ENCODE measurements at places on chromosomes 16 and 17. TPM values are rescaled to one million over a fixed set of nuclear protein-coding genes. Genes with fewer than 3 reads are reported as not detected.

- H3K4me3 ChIP-seq: peak overlapping the region; percentile 40
- peaks cover 14% of the 10 kb centered on the region for H3K4me1 ChIP-seq
- peak overlapping the region; percentile 90 for H3K27ac ChIP-seq
- peak; percentile 46 for DNase-seq
- no peaks in the 10 kb centered on the region for H3K36me3 ChIP-seq
Measured at GRCh38 chr17:17783116-17783824, 53.5 kb downstream of the SREBF1 start.

DNA sequence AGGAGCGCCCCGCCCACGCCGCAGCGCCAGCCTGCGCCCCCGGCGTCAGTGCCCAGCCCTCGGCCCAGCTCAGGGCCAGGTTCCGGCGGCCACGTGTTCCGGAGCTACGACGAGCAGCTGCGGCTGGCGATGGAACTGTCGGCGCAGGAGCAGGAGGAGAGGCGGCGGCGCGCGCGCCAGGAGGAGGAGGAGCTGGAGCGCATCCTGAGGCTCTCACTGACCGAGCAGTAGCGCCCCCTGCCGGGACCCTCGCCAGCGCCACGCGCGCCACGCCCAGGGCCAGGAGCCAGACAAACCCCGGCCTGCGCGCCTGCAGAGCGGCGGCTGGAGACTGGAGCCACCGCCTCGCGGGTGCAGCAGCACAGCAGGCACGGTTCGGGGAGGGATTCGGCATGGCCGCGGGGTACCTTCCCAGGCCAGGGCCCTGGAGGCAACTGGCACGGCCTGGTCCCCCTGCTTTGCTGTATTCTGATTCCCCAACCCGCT lies 9.3 kb downstream of the CORO6 start:
- peaks cover 39% of the 10 kb centered on the region for H3K27me3 ChIP-seq
- no peaks in the 10 kb centered on the region for H3K4me1 ChIP-seq
- H3K36me3 ChIP-seq: no peaks in the 10 kb centered on the region
- DNase-seq: peak; percentile 94
- no peak overlapping the region for H3K4me3 ChIP-seq
- H3K27ac ChIP-seq: no peak overlapping the region

GRCh38 chr16:17324451-17324850 lies 146.3 kb downstream of the XYLT1 start:
- no peak overlapping the region for H3K27ac ChIP-seq
- H3K36me3 ChIP-seq: no peaks in the 10 kb centered on the region
- H3K4me3 ChIP-seq: no peak overlapping the region
- H3K4me1 ChIP-seq: peaks cover 2% of the 10 kb centered on the region

DNA sequence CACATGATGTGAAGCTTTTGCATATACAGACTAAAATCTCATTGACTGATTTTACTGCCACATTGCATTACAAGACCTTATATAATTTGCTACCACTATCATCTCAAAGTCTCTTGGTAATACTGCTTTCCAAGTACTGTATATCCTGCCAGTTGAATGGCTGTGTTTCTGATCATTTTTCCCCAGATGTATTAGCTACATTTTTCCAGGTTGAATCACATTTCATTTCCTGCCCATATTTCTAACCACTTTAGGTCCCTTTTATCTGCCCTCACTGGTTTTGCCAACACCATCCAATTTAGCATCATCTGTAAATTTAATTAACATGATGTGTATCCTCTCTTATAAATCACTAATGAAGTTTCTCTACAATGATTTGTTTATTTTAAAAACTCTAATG lies 365.7 kb upstream of the PMFBP1 start:
- H3K4me3 ChIP-seq: no peak overlapping the region
- H3K27ac ChIP-seq: no peak overlapping the region
- peak; percentile 11 for DNase-seq
- H3K36me3 ChIP-seq: no peaks in the 10 kb centered on the region
- no peaks in the 10 kb centered on the region for H3K27me3 ChIP-seq

DNA sequence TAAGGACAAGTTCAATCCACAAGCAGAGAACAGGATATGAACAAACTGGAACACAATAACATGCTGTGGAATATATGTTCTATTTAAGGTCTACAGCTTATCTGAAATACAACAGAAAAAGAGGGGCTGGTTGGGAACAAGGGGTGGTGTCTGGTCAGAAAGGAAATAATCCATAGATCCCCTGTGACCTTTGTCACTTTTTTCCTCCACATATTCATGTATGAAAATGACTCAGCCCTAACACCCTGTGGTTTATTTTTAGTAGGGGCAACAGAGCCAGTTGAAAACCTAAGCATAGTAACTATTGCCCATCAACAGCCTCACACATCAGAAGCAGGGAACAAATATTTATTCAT lies 12.3 kb upstream of the SPAG9 start:
- no peaks in the 10 kb centered on the region for H3K36me3 ChIP-seq
- DNase-seq: no peak
- H3K4me3 ChIP-seq: no peak overlapping the region
- H3K27ac ChIP-seq: peak overlapping the region; percentile 91
- H3K27me3 ChIP-seq: no peaks in the 10 kb centered on the region

- peak; percentile 84 for DNase-seq
- peaks cover 19% of the 10 kb centered on the region for H3K4me1 ChIP-seq
- H3K27me3 ChIP-seq: no peaks in the 10 kb centered on the region
- H3K27ac ChIP-seq: peak overlapping the region; percentile 93
- H3K36me3 ChIP-seq: no peaks in the 10 kb centered on the region
Measured at GRCh38 chr17:82297714-82298537, 19.5 kb downstream of the CD7 start.

- H3K4me1 ChIP-seq: no peaks in the 10 kb centered on the region
- H3K36me3 ChIP-seq: peaks cover 40% of the 10 kb centered on the region
- no peak overlapping the region for H3K27ac ChIP-seq
- DNase-seq: no peak
- H3K4me3 ChIP-seq: no peak overlapping the region
Measured at GRCh38 chr16:74460542-74460941, 39.3 kb upstream of the CLEC18B start.

DNA sequence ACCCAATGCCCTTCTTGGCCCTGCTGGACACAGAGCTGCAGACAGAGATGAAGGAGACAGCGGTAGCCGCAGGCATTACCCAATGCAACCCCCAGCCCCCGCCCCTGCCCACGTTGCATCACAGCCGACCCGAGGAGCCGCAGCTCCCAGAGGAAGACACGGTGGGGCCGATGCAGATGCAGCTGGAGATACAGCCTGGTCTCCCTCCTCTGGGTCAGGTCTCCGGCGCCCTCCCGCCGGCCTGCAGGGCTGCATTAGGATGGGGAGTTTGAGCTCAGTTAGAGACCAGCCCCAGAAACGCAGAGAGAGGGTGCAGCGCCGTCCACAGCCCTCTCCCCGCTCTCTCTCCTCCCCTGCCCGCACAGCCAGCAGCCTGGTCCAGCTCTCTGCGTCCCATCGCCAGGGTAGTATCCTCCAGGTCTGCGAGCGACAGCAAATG lies 19.4 kb upstream of the UBE2I start:
- peaks cover 2% of the 10 kb centered on the region for H3K4me1 ChIP-seq
- no peak overlapping the region for H3K27ac ChIP-seq
- no peak for DNase-seq
- H3K36me3 ChIP-seq: no peaks in the 10 kb centered on the region

- H3K4me3 ChIP-seq: no peak overlapping the region
- H3K27me3 ChIP-seq: no peaks in the 10 kb centered on the region
- H3K36me3 ChIP-seq: peaks cover 24% of the 10 kb centered on the region
- no peak overlapping the region for H3K27ac ChIP-seq
- peak; percentile 96 for DNase-seq
Measured at GRCh38 chr16:50591800-50592771, 43.9 kb downstream of the NKD1 start.

DNA sequence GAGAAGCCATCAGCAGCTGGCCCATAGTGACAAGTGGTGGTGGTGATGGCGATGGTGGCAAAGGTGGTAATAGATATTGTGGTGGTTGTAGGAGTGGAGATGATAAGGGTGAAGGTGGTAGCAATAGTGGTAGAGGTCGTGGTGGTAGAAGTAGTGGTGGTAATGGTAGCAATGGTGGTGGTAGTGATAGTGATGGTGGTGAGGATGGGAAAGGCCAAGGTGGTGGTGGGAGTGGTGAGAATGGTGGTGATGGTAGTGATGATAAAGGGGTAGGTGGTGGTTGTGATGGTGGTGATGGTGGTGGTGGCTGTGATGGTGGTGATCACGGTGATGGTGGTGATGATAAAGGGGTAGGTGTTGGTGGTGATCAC lies 13.1 kb downstream of the CDH5 start:
- DNase-seq: no peak
- no peaks in the 10 kb centered on the region for H3K27me3 ChIP-seq
- H3K4me1 ChIP-seq: no peaks in the 10 kb centered on the region
- H3K36me3 ChIP-seq: no peaks in the 10 kb centered on the region
- H3K4me3 ChIP-seq: no peak overlapping the region

GRCh38 chr16:89695875-89696669 lies 5.4 kb downstream of the SPATA2L start:
- H3K27me3 ChIP-seq: no peaks in the 10 kb centered on the region
- H3K4me1 ChIP-seq: no peaks in the 10 kb centered on the region
- no peak overlapping the region for H3K27ac ChIP-seq
- no peak for DNase-seq

NKIRAS2 gene
- 32.0 TPM for total RNA-seq

EXOSC6 gene
- 27.8 TPM for total RNA-seq

CDR2L gene
- 11.5 TPM for total RNA-seq
